ENCODE measurements at places on chromosomes 6 and 20.
A peak's percentile ranks its signal among the peaks of the same experiment; 100 is the strongest.

- no peak for DNase-seq
These were observed 165.4 kb downstream of the CDH26 start for GRCh38 chr20:60123652-60124051.

GRCh38 chr6:149405823-149406765 is 6.0 kb downstream of the SUMO4 start:
- DNase-seq, result no peak

- DNase-seq, result no peak
These were observed 3.4 kb upstream of the TMEM14C start for GRCh38 chr6:10719296-10719963.

GRCh38 chr6:163944897-163945296 is 530.4 kb downstream of the QKI start:
- DNase-seq, result no peak

GRCh38 chr20:36924167-36925045 is 27.1 kb downstream of the SAMHD1 start:
- DNase-seq, result no peak

DNA sequence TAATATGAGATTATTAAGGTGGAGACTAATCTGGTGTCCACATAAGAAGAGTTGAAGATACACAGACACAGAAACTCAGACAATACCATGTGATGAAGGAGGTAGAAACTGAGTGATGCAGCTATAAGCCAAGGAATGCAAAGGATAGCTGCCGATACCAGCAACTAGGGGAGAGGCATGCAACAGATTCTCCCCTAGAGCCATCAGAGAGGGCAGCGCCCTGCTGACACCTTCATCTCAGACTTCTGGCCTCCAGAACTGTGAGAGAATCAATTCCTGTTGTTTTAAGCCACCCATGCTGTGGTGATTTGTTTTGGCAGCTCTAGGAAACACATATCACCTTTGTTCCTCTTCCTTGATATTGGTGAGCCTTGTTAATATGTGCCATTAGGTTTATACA is 41.5 kb downstream of the STXBP5 start:
- DNase-seq, result no peak

GRCh38 chr6:167581637-167582036 is 245.1 kb upstream of the AFDN start:
- DNase-seq, result no peak

- no peak for DNase-seq
These were observed 16.2 kb downstream of the ANKRD6 start for GRCh38 chr6:89449193-89449592.

- peak; percentile 12 for DNase-seq
These were observed 203.5 kb upstream of the JAG1 start for GRCh38 chr20:10877342-10877741.

- no peak for DNase-seq
These were observed 271.3 kb downstream of the BMP7 start for GRCh38 chr20:56995149-56995548.

- no peak for DNase-seq
These were observed 253.8 kb upstream of the STXBP5 start for GRCh38 chr6:146950351-146950835.

DNA sequence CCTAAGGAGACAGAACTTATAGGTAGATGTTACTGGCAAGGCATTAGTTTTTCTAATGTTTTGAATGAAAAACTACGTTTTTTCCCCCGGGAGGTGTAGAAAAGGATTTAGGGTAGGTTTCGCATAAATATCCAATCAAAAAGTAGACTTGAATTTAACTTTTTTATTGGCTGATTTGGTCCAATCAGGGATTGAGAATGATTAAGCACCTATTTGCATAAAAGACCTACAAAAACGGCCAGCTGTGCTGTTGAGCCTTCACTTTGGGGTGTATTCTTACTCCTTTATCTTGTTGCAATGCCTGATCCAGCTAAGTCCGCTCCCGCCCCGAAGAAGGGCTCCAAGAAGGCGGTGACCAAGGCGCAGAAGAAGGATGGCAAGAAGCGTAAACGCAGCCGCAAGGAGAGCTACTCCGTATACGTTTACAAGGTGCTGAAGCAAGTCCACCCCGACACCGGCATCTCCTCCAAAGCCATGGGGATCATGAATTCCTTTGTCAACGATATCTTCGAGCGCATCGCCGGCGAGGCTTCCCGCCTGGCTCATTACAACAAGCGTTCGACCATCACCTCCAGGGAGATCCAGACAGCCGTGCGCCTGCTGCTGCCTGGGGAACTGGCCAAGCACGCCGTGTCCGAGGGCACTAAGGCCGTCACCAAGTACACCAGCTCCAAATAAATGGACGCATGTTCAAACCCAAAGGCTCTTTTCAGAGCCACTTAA is 113.5 kb upstream of the BTN3A2 start:
- DNase-seq, result peak; percentile 53

DNA sequence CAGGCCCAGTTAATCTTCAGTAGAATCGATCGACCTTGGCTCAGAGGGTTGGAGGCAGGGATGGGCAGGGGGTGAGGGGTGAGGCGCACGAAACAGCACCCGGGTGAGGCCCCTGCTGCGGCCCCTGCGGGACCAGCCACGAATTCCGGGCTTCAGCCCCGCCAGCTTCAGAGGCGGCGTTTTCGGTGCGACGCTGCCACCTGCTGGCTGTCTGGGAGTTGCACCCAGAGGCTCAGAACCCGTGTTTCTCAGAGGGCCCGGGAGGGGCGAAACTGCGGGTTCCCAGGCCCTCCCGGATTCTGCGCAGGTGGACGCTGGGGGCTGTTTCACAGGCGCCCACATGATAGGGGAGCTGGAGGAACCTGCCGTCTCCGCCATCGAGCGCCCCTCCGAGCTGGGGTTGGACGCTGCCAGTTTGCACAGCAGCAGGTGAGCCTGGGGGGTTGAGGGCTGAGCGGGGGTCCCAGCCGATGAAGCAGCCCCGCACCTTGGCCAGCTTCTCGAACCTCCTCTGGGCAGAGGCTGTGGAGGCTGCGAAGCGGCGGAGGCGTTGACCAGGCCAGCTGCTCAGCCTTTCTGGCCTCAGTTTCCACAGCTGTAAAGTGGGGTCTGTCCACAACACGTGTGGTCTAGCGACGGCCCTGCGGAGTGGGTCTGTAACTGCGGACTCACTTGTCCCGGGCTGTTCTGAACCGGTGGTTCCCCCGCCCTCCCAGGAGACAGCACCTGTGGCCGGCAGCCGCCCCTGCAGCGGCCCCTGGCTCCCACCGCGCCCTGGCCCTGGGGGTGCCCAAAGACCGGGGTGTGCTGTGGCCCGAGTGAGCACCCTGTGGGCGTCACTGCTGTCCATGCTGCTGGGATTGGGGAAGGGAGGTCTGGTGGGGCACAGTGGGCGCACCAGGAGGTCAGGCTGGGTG is 2.5 kb upstream of the BHLHE23 start:
- DNase-seq, result peak; percentile 69

GRCh38 chr20:45157962-45158361 is 16.7 kb upstream of the PI3 start:
- peak; percentile 59 for DNase-seq

DNA sequence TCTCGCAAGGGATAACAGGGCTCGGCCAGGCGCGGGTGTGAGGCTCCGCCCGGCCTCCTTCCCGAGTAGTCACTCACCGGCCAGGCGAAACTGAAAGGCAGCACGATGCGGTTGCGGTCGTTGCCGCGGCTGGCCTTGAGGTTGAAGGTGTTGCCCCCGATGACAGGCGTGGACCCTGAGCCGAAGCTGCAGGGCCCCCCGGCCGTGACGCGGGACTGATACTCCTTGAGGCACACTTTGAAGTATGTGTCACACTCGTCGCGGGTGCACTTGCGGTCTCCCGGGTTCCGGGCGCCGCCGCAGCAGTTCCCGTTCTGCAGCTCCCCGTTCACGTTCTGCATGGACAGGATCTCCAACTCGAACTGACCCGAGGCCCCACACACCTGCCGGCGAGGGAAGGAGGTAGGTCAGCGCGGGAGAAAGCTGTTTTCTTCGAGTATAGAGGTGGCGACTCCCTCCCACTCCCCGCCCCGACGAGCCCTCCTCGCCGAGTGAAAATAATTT is 1.1 kb downstream of the JAG1 start:
- DNase-seq, result peak; percentile 51

DNA sequence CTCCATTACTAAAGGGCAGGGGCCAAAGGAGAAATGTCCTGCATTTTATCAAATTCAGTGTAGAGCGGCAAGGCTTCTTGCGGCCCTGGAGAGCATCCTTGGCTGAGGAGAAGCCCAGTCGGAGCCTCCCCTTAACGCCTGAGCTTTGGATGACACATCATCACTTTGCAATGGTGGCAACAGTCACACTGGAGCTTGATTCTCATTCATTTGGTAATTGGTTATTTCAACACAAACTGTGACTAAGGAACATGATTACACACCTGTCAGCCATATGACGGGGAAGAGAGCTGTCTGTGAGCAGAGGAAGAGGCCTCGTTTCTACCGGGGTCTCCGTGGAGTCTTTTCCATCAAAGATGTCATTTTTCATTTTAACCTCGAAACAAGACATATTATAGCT is 81.4 kb downstream of the SOBP start:
- no peak for DNase-seq

DNA sequence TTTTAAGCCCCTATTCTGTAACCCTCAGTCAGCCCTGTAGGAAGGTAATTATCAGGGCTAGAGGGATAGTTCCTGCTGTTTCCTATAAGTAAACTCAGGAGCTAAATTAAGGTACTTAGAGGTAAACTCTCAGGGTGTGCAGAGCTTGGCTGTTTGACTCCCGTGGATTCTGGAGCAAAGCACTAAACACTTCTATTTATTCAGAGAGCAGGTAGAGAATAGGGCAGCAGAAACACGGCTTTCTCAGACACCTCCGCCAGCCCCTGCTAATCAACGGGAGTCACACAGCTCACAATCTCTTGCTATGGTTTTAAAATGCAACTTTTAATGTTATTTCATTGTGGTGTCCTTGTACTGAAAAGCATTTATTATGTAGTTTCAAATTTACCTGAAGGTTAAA is 21.8 kb downstream of the PRKN start:
- DNase-seq, result no peak

DNA sequence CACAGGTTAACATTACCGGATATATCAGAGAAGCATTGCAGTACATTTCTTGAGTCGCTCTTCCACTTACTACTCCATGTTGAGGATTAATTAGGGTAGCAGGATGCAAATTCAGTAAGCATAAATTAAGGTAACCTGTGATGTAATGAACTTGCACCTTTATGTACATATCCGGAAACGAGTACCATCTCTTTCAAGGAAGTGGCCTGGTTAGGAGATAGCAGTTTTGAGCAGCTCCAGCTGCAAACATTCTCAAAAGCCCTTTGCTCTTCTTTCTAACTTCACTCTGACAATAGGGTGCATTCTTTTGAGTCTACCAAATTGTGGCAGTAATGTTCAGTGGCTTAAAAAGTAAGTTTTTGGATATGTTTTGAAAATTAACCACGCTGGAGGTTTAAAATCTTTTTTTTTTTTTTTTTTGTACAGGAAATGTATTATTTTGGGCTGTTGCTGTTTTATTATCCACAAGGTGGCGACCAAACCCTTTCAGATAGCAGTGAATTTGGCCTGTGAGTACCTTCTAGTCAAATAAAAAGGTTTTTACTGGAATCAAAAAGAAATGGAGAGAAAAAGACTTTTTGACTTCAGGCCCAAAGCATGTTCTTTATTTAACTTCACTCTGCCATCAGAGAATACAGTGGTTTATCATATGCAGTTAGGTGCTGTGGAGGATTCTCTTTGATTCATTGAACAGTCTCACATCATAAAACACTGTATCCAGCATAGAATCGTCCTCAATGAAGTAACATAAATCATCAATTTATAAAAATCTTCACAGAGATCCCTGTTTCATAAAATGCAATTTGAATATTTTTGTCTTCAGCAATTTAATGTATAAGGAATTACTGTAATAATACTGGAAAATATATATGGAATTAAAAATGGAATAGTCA is 8.9 kb downstream of the FAM217B start:
- peak; percentile 69 for DNase-seq

GRCh38 chr20:61692479-61692878 is 373.2 kb downstream of the TAF4 start:
- DNase-seq, result no peak

GRCh38 chr6:26030716-26031115 is 56.5 kb upstream of the HFE start:
- no peak for DNase-seq

GRCh38 chr6:2641044-2641725 is 109.5 kb downstream of the MYLK4 start:
- DNase-seq, result no peak

DNA sequence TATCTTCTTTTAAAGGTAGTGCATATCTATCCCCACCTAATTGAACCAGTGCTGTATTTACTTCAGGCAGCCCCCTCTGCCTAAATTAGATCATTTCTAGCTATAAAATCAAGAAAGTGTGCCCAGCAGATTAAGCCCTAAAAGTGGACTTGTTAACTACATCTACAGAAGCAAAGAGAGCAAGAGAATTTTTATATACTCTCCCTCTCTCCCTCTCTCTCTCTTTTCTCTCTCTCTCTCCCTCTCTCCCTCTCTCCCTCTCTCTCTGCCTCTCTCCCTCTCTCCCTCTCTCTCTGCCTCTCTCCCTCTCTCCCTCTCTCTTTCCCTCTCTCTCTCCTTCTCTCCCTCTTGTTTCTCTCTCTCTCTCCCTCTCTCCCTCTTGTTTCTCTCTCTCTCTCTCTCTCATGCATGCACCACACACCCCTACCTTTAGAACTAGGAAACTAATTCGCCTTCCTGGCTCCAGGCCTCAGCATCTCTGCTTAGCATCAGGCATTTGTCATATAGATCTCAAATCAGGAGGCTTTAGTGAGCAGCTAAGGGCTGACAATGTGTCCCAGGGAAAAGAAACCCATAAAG is 71.4 kb downstream of the FOXA2 start:
- DNase-seq, result no peak

- DNase-seq, result peak; percentile 57
These were observed 156.9 kb upstream of the SOX4 start for GRCh38 chr6:21436625-21437024.

GRCh38 chr20:46004889-46005473 is 3.7 kb upstream of the MMP9 start:
- DNase-seq, result no peak

GRCh38 chr20:34525709-34526416 is 9.6 kb downstream of the DYNLRB1 start:
- peak; percentile 99 for DNase-seq

DNA sequence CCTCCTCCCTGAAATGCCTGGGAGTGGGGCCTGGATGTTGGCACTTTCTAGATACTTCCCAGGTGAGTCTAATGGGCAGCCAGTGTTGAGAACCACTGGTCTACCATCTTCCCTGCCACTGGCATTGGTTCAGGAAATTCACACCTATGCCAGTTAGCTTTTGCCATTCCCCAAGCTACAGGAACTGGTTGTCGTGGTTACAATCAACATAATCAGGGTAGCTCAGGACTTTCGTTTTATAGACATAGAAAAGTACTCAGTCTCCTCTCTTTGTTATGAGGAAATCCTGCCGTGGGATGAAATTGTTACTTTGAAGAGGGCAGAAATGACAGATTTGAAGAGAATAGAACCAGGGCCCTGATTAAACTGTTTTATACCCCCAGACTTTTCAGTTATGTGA is 127.9 kb upstream of the FOXO3 start:
- DNase-seq, result no peak

- no peak for DNase-seq
These were observed 34.9 kb downstream of the SHLD1 start for GRCh38 chr20:5785146-5785545.

- no peak for DNase-seq
These were observed at the start of gene TBXT for GRCh38 chr6:166167801-166168615. Gene TBXT (minus strand): TSS chr6:166167851. CDS start chr6:166167591, 260 bp downstream.

- no peak for DNase-seq
These were observed 123.2 kb downstream of the ELOVL4 start for GRCh38 chr6:79824202-79824601.
